ENCODE measurements at places on chromosomes 2 and 18.

- DNase-seq, result no peak
Measured at GRCh38 chr2:41194230-41194629, 742.3 kb upstream of the SLC8A1 start.

DNA sequence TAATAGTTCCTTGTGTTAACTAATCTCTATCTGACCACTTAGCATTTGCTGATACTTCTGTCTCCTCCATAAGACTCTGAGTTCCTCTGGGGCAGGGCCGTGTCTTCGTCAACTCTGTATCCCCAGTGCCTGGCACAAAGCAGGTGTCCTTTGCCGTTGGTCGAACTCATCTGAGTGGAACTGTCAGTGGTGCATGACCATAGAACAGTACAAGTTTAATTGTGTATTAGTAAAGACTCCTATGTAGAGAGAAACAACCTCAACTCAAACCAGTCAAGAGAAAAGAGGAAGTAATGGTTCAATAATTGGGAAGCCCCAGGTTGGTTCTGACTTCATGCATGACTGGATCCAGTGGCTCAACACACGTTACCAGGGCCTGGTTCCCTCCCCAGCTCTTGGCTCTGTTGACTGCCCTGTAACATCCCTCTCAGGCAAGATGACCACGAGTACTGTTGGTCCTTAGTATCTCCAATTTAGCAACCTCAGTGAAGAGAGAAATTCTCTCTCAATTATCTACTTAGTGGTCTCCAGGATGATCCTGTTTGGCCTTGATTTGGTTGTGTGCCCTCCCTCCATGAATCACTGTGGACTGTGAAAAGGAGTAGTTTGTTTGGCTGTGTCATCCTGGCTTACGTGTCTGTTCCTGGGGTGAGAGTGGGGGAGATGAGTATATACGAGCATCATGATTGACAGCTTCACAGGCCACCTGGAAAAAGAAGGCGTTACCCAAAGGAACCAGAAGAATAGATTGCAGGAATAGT, 58.5 kb upstream of the MSH6 start:
- DNase-seq, result no peak

DNA sequence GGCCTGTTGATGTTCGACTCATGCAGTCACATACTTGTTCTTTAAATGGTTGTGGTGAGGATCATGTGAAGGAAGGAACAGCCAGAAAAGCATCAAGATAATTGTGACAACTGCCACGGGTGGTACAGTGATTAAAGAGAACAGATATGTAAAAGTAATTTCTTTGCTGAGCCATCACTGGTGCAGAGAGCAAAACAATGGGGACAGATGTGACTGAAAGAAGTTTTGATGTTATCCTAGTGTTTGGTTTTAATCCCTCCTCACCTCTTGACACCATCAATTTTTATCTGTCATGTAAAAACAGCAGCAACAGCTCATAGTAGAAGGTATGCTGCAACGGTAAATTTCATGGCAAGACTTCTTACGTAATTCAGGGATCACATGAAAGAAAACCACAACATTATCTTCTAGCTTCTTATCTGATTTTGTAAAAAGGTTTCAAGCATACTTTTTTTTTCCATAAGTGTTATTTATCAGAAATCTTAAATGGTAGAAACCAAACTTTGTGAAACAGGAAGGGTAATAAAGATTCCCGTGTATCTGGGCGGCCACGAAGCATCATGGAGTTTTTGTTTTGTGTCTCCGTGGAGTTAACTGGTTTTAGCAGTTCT, 65.2 kb downstream of the PLCL1 start:
- no peak for DNase-seq

DNA sequence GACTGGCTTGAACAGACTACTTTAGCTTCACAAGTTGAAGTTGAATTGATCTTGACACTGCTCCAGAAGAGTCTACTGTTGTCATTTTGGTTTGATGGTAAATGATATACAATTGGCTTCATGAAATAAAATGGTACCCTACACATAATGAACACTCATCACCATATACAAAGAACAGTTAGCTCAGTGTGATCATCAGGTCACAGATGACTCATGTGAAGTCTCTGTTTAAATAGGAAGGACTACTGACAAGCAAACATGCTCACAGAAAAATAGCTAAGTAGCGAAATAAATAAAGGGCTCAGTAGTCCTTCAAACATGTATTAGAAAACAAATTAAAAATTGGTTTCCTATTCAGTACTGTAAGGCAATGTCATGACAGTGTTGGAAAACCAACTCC, 96.2 kb downstream of the MEIS1 start:
- no peak for DNase-seq

- DNase-seq, result no peak
Measured at GRCh38 chr18:31931163-31931885, 11.6 kb downstream of the TRAPPC8 start.

DNA sequence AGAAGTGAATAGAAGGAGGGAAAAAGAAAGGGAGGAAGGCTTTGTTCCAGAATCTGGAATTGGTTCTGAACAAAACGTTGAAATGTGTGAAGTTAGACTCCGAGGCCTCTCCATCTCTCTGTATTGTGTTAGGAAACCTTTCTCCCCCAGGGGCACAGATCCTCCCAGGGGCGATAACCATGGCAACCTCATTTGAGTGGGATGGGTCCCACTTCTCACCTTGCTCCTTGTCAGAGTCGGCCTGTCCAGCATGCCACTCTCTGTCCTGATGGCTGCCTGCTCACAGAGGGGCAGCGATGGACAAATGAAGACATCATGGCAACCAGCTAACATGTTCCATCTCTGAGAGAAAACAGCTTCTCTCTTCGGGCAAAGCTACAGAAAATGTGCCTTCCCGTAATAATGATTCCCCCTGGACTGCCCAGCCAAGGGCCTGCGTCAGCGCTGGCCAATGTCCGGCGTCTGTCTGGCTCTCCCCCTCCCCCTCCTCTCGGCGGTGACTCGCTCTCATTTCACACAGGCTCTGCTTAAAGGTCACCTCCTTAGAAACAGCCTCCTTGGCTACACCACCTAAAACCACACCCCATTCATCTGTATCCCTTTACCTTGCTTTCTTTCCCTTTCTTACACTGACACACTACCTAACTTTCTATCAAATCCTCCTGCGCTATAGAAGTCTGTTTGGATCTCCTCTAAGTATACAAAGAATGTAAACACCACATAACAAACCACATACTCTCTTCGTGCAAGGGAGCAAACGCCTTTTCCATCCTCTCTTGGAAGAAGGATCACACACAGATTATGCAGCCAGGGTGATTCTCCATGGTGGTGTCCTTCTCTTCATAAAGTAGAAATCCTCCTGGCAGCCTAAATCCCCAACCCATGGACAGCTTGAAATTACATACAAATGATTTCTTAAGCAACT, 32.1 kb upstream of the TTC39C start:
- DNase-seq, result no peak

All from SIG-M5 (cell line).